AG09319 (cell line): ENCODE measurements at places on chromosomes 2 and 18.

DNA sequence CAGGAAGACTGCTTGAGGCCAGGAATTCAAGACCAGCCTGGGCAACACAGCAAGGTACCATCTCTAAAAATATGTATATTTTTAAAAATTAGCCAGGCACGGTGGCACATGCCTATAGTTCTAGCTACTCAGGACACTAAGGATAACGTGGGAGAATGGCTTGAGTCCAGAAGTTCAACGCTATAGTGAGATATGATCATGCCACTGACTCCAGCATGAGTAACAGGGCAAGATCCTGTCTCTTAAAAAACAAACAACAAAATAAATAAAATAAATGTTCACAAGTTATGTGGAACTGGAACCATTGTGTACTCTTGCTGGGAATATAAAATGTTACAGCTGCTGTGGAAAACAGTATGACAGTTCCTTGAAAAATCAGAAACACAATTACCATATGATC lies 47.2 kb downstream of the USP34 start:
- DNase-seq: no peak

DNA sequence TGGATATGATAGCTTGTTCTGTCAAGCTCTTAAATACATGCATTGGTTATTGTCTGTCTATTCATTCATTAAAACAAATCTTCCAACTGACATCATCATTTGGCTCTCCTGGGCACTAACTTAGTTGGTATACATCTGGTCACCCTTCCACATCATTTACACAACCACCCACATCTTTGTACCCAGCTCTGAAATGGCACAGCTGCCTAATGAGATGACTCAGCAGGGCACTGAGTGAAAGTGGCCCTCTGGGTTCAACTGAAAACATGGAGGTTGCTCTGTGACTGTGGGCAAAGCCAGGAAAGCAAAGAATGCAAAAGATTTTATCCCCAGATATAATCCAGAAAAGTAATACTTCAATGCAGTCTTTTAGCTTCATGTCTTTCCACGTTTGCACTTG lies 234.0 kb upstream of the MAP2 start:
- DNase-seq: no peak

- DNase-seq: peak; percentile 49
Measured at GRCh38 chr2:192162392-192163042, 32.2 kb downstream of the TMEFF2 start.

GRCh38 chr2:15367715-15368114 lies 193.4 kb downstream of the NBAS start:
- DNase-seq: no peak
